ENCODE measurements at places on chromosomes 6 and 20.

- DNase-seq: no peak
Measured at GRCh38 chr20:35773154-35773751, 1.4 kb downstream of the PHF20 start.

GRCh38 chr20:10157549-10157948 lies 61.1 kb upstream of the SNAP25 start:
- DNase-seq: no peak

GRCh38 chr6:22308939-22309338 lies 12.1 kb upstream of the PRL start:
- no peak for DNase-seq

- DNase-seq: no peak
Measured at GRCh38 chr6:137775720-137776119, 91.3 kb upstream of the TNFAIP3 start.

GRCh38 chr6:33863723-33864440 lies 60.1 kb upstream of the MLN start:
- no peak for DNase-seq

DNA sequence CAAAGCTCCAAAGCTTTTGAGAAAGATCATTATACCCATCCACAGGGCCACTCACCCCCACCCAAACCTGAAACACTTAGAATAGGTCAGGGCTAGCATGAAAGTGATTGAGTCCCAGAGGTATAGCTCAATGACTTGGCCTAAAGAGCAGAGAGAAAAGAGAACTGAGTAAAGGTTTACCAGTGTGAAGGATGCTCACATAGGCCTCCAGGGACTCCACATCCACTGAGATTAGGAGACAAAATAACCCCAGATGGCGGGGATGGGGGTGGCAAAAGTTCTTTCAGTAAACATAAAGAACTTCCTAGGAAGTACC lies 12.2 kb downstream of the SAYSD1 start:
- DNase-seq: no peak

GRCh38 chr6:4377603-4378002 lies 242.2 kb upstream of the ECI2 start:
- no peak for DNase-seq

DNA sequence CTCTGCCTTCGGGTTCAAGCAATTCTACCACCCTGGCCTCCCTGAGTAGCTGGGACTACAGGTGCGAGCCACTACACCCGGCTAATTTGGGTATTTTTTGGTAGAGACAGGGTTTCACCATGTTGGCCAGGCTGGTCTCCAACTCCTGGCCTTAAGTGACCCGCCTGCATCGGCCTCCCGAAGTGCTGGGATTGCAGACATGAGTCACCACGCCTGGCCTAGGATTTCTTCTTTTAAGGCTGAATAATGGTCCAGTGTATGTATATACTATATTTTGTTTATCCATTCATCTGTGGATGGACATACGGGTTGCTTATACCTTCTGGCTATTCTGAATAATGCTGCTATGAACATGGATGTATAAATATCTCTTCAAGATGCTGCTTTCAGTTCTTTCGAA lies 17.1 kb downstream of the RIOK1 start:
- no peak for DNase-seq
